ENCODE measurements at places on chromosomes 7 and 10.

GRCh38 chr7:50825465-50825864 lies 42.8 kb upstream of the GRB10 start:
- no peak for DNase-seq

DNA sequence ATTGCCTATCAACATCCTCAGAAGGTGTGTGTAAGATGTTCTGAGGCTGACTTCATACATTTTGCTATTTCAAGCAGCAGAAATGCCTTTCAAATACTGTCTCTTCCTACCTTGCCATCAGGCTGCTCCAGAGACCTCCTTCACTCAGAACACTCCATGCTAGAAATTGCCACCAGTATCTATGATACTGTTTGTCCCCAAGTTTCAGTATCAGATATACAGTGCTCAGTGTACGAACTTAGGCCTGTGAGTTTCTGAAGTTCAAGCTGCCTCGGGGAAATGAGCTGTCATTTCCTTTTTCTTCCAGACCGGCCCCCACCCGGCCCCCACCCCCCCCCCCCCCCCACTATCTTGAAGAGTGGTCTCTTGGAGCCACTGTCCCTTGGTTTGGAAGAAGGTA lies 373.4 kb upstream of the CHRM2 start:
- no peak for DNase-seq

DNA sequence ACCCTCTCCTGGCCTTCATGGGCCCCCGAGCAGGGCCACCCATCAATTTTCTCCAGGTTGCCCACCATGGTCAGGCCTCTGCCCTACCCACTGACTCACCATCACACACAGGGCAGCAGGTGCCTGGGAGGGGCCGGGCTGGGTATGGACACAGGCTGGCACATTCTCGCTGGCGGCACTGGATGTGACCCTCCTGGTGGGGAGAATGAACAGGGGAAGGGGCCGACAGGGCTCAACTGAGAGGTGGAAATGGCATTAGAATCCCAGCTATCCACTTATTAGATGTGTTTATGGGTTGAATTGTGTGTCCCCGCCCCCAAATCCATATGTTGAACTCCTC lies 16.4 kb downstream of the KCP start:
- no peak for DNase-seq

- no peak for DNase-seq
These were observed 11.7 kb downstream of the MAP3K8 start for GRCh38 chr10:30445711-30446110.

- no peak for DNase-seq
These were observed 3.2 kb upstream of the GIMAP4 start for GRCh38 chr7:150564006-150564405.

All from CD8-positive, alpha-beta T cell (primary cell).